NCI-H2081 treated with DMSO at 0.1 percent for 48 hours (cell line): ENCODE measurements at places on chromosomes 12 and 14.

GRCh38 chr12:58068706-58069105 is 127.3 kb downstream of the ATP23 start:
- no peak for DNase-seq

DNA sequence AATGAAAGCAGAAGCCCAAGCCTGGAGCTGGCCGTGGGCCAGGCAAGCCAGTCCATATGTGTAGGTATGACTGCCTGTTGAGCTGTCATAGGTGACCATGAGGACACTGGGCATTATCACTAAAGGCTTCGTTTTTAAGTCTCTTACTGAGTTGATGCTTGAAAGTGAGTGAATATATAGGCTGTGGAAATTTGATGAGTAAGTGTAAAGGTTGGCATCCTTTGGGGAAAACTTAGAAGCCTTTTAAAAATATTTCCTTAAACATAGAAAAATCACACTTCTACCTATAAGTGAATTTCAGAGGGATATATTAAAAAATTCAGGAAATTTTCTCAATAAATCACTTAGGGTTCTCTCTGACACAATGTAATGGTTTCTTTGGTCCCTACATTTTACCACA is 396.5 kb downstream of the FOXG1 start:
- DNase-seq: no peak

- DNase-seq: no peak
Measured at GRCh38 chr14:59251811-59252771, 63.6 kb downstream of the DAAM1 start.

DNA sequence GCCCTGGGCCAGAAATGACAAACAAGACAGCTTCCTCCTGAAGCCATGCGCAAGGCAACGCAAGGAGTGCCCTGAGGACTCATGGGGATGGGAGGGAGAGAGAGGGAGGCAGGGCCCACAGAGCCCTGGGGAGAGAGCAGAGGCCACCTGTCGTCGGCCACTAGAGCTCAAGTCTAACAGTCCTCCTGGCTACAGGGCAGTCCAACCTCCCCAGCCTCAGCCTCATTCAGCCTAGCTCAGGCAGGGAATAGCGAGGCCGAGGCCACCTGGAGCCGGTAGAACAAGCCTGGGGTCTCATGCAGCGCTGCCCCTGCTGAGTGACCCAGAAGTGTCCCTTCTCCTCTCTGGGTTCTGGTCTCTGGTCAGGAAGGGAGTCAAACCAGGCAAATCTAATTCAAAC is 69.5 kb downstream of the BCL11B start:
- no peak for DNase-seq

- DNase-seq: no peak
Measured at GRCh38 chr14:100142073-100143040, 17.1 kb downstream of the DEGS2 start.

DNA sequence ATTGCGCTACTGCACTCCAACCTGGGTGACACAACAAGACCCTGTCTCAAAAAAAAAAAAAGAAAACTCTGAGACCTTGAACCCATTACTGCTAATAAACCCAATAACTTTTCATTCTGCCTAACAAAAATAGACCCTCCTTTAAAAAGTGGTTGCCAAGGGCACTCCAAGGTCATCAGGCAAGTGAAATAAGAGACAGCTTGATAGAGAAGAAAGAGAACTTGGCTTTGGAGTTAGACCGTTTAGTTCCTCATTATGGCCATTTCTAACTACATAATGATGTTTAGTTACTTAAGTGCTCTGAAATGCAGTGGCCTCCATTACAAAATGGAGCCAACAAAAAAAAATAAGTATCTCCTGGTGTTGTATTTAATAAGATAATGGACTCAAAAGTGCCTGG is 55.9 kb downstream of the PHLDA1 start:
- no peak for DNase-seq

DNA sequence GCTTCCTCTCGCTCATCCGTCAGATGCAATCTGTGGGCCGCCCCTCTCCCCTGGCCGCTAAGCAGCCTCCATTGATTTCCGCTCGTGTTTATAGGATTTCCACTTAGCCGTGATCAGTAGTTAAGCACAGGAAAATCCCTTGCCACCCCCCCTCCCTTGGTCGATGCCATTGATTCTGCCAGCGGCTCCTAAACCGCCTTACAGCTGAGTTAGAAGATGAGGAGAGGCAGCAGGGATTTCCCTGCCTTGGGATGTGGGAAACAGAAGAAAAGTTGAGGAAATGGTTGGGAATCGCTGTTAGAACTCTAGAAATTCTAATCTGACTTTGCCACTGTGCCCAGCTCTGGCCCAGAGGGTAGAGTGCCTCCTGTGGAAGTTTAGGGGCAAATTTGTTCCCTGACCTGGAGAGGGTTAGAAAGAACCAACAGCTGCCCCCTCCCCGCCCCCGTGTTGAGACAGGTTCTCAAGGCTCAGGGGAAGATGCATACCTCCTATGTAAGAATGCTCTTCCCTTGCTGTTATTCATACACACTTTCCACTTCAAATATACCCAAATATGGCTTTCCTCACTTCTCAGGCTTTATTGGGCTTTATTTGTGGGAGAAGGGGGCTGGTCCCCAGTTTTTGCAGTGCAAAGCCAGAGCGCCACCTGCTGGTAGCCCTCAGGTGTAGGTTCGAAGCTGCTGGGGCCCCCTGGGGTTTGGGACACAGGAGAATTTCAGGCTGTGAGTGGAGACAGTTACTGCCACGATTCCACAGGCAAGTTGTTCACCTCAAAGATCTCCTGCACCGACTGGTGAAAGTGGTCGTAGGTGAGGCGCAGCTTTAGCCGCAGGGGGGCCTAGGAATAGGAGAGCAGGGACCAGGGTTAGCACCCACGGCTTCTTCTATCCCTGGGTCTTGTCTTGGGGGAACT is 3.2 kb downstream of the THTPA start:
- no peak for DNase-seq

- no peak for DNase-seq
Measured at GRCh38 chr14:72416892-72417291, 477.0 kb downstream of the DPF3 start.

- DNase-seq: no peak
Measured at GRCh38 chr14:100844082-100844408, 18.1 kb downstream of the MEG3 start.

GRCh38 chr12:25328072-25328712 is 77.5 kb upstream of the KRAS start:
- DNase-seq: no peak

GRCh38 chr14:73896521-73896920 is 9.9 kb downstream of the ZNF410 start:
- DNase-seq: no peak

GRCh38 chr14:52286661-52287649 is 19.5 kb downstream of the PTGDR start:
- no peak for DNase-seq

- DNase-seq: no peak
Measured at GRCh38 chr14:91493169-91493568, 16.9 kb downstream of the PPP4R3A start.

- no peak for DNase-seq
Measured at GRCh38 chr14:25116607-25117006, 66.7 kb upstream of the STXBP6 start.

DNA sequence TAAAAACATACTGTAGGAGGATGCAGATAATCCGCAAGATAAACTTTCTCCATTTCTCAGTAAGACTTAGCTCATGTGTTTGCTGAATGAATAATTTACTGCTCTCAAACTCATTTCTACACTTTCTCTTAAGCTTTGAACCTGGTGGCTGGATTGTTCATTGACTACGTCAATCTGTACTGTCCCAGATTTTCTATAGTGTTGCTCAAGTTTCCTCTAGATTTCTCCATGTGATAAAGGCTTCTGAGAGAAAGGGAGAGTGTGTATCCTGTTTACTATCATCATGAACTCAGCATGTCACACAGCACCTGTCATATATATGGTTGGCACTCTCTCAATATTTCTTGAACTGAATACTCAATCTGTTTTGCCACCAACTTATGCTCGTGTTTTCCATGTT is 518.0 kb upstream of the TBX3 start:
- DNase-seq: no peak

- no peak for DNase-seq
Measured at GRCh38 chr14:87492561-87492960, 500.4 kb downstream of the GALC start.

GRCh38 chr12:95240556-95240955 is 22.9 kb downstream of the VEZT start:
- DNase-seq: no peak

DNA sequence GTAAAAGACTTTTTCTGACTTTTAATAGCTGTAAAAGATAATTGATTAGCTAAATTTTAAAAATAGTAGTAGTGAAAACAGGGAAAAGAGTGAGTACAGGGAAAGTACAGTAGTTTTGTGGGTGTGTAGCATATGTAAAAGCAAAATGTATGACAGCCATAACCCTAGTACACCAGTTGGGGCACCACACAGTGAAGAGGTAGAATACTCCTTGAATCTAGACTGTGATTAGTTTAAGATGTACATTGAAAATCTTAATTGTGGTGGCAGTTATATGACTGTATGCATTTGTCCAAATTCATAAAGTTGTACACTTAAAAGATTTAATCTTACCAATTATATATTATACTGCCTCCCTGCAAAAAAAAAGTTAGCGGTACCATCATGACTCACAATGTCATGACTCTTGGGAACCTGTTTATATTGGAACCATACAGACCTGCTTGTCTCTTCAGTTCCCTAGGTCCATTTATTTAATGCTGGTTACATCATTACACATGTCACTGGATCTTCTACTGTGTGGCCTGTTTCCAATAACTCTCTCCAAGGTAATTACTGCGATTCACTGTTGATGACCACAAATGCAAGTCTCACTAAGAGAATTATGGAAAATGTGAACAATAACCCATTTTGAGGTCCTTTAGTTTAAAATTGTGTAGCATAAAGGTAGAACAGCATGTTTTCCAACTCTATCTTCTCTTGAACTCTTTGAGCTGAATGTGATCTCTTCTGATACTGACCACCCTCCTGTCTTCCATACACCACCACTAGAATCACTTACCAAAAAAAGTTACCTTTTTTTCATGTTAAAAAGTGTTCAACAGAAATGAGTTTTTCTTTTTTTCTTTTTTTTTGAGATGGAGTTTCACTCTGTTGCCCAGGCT is 264.2 kb upstream of the AMIGO2 start:
- no peak for DNase-seq

GRCh38 chr12:89883630-89884389 is 175.2 kb upstream of the ATP2B1 start:
- DNase-seq: peak; percentile 82

- DNase-seq: no peak
Measured at GRCh38 chr12:100984796-100985195, 190.2 kb downstream of the ANO4 start.

DNA sequence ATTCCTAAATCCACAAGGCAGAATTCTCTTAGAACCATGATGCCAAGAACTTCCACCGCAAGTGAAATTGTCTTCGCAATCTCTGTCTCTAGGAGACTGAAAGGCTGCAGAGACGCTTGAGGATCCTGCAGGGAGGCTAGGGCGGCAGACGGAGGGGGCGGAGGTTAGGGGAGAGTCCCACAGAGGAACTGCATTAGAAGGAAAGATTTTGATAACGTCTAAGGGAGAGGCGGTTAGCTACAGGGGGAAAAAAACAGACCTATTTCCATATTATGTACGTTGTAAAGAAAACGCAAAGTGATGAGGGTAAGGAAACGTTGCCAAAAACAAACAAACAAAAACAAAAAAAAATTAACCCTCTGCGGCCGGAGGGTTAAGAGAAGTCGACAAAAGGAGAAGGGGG is 595 bp downstream of the KLHL28 start:
- no peak for DNase-seq

GRCh38 chr14:62670526-62670925 is 374.7 kb downstream of the KCNH5 start:
- no peak for DNase-seq

- DNase-seq: no peak
Measured at GRCh38 chr14:69695322-69696203, 71.4 kb upstream of the SRSF5 start.

DNA sequence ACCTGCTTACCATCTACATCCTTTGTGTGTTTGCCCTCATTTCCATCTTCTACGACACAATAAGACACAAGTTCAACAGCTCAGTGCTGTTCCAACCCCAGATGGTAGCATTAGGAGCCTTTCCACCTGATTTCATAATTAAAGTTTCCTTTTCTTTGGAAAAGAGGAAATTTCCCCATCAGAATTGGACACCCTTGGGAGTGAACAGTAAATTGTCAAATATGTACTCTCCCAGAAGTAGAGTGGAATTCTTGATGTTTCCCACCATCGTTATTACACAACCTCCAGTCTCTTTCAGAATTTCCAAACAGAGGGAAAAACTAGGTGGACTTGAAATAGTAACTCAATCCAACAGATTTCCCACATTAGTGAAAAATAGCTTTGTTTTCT is 337.6 kb upstream of the OR4E1 start:
- DNase-seq: no peak

DNA sequence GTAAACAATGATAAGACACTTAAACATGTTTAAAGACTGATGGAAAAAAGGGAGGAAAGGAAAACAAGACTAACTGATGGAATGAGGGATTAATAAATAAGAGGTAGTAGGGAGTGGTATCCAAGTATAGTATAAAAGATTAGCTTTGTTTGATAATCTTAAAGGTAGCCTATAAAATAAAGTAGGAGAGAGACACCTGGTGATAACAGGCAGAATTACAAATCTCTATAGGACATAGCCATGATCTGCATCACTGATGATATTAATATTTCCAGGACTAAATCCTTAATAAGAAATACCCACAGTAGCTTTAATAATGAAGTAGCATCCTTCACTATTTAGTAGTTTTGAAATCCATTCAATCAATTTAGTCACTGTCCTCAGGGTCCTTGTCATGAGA is 30.4 kb downstream of the DLGAP5 start:
- DNase-seq: no peak

DNA sequence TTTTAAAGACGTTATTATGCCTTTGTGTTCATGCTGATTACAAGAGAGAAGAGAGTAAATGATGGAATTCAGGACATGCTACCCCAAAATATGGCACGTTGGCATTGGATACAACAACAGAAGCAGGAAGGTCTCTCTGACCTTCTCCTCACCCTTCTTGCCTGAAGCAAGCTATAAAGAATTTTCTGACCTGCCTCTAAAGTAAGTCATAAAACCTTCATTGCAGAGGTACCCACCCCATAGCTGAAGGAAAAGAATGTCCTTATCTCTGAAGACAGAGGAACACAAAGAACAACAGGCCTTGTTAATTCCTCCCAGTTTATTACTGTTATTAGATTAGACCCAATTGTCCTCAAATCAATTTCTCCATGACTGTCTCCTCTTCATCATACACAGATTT is 176.2 kb downstream of the FBXL14 start:
- no peak for DNase-seq

- DNase-seq: no peak
Measured at GRCh38 chr14:33081259-33081658, 142.6 kb downstream of the NPAS3 start.

DNA sequence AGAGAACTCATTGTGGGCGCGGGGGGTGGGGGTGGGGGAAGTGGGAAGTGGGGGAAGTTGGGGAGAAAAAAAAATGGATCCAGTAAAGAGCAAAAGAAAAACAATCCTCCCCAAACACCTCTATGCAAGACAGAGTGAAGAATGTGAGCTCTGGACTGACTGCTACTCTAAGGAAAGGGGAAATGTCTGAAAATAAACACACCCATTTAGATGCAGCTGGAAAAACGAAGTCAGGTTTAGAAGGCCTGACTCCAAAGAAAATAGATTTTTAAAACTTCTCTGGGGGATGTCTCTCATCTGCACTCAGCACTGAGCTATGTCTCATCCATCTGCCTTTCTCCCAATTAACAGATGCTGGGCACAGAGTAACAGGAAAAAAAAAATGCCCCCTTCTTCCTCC is 904.4 kb downstream of the GALC start:
- no peak for DNase-seq
